Activated naive CD8-positive, alpha-beta T cell treated with anti-CD3 and anti-CD28 coated beads, Interleukin-2, amount 10 ng/mL, durations not matched to agents 7 days and 5 days (primary cell): ENCODE measurements at places on chromosomes 1 and 21. TPM values are rescaled to one million over a fixed set of nuclear protein-coding genes. Genes with fewer than 3 reads are reported as not detected.

The ANGPTL1 gene
- not detected for total RNA-seq

The NUP210L gene
- 0.17 TPM for total RNA-seq

The MAP3K21 gene
- 1.5 TPM for total RNA-seq

The RYR2 gene
- not detected for total RNA-seq

DNA sequence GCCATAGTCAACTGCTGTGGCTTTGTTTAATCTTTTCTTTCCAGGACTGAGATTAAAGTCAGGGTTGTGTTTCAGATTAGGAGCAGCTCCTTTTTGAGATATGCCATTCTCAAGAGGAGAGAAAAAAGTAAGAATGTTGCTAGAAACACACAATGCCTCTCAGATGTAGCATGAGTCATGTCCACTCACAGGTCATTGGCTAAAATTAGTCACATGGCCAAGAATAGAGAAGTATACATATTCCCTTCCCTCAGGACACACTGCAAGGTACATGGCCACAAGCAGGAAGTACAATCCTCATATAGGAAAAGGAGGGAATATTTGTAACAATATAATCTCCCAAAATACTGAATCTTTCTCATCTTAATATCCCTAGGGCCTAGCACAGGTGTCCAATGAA is 141.9 kb upstream of the PTBP2 start:
- H3K27me3 ChIP-seq: peaks cover 5% of the 10 kb centered on the region
- H3K4me3 ChIP-seq: no peak overlapping the region
- H3K27ac ChIP-seq: no peak overlapping the region
- H3K36me3 ChIP-seq: no peaks in the 10 kb centered on the region
- no peaks in the 10 kb centered on the region for H3K4me1 ChIP-seq

DNA sequence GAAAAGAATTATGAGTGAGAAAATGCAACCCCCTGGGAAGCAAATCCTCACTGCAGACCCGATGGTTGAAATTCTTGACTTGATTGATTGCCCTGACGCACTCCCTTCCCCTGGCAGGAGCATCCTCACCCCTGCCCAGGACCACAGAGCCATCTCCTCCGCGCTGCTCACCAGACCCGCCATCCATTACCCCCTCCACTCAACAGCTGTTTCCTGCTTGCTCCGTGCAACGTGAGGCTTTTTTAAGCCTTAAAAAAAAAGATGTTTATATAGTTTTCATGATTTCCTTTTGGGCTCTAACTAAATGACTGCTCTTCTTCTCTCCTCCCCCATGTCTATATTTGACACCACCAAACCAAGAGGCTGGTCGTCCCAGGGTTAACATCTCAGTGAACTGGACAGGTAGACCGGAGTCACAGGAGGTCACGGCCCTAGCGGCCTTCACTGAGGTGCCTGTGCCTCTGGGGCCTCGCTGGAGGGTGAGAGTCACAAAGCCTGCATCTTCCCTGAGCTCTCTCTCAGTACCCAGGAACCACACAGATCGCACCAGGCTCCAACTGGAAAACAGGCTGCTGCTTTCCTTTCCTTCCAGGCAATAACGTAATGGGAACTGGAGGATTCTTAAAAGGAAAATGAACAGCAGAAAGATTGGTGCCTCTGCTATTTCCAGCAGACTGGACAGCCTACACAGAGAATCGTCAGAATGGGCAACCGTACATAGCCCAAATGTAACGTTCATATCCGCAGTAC is 49.8 kb downstream of the ZBTB18 start:
- H3K4me1 ChIP-seq: peaks cover 8% of the 10 kb centered on the region
- H3K4me3 ChIP-seq: peak overlapping the region; percentile 2
- H3K36me3 ChIP-seq: no peaks in the 10 kb centered on the region
- H3K27ac ChIP-seq: peak overlapping the region; percentile 48

DNA sequence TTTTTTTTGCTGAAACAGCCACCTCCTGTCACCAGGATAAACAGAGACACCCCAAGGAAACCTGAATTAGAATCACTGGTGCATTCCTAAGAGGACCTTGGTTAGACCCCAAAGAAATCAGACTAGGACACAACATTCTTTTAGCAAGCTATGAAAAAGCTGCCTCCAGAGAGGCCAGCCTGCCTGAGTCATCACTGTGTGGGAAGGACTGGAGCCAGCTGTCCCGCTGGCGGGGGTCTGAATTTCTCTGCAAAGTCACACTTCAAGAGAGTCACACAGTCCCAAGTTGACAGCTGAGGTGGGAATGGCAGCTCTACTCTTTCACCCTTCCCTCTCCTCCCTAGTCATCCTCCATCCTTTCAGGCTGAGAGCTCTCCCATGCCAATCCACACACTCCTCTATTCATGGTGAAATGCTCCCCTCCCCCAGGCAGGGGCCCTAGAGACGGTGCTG is 405.0 kb upstream of the POU3F1 start:
- H3K27me3 ChIP-seq: peaks cover under 1% of the 10 kb centered on the region
- no peaks in the 10 kb centered on the region for H3K4me1 ChIP-seq
- H3K4me3 ChIP-seq: no peak overlapping the region
- no peak overlapping the region for H3K27ac ChIP-seq
- no peaks in the 10 kb centered on the region for H3K36me3 ChIP-seq
- no peak for DNase-seq

- peaks cover 42% of the 10 kb centered on the region for H3K27me3 ChIP-seq
- no peak overlapping the region for H3K4me3 ChIP-seq
- H3K36me3 ChIP-seq: no peaks in the 10 kb centered on the region
- DNase-seq: no peak
Observed at GRCh38 chr1:9125325-9125724, 3.6 kb downstream of the GPR157 start.

- peak overlapping the region; percentile 46 for H3K27ac ChIP-seq
- DNase-seq: no peak
- H3K4me1 ChIP-seq: peaks cover 21% of the 10 kb centered on the region
Observed at GRCh38 chr1:10399444-10399941, 629 bp downstream of the PGD start.

DNA sequence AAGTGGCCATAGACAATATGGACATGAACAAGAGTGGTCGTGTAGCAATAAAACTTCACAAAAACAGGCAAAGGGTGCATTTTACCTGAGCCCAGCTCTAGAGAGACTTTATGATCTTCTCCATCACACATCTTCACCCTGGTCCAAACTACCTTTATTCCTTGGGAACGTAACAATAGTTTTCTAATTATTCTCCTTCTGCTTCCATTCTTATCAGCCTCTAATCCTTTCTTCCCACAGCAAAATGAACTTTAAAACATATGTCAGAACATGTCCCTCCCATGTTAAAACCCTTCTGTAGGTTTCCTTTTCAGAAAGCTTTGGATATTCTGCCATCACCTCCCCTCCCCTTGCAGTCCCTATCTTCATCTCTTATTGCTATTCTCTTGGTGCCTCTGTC is 395.2 kb upstream of the PLXNA2 start:
- DNase-seq: no peak
- H3K27me3 ChIP-seq: no peaks in the 10 kb centered on the region
- H3K4me3 ChIP-seq: no peak overlapping the region
- H3K4me1 ChIP-seq: no peaks in the 10 kb centered on the region

GRCh38 chr1:16334655-16335340 is 17.5 kb downstream of the FBXO42 start:
- H3K4me3 ChIP-seq: no peak overlapping the region
- peaks cover 7% of the 10 kb centered on the region for H3K36me3 ChIP-seq

DNA sequence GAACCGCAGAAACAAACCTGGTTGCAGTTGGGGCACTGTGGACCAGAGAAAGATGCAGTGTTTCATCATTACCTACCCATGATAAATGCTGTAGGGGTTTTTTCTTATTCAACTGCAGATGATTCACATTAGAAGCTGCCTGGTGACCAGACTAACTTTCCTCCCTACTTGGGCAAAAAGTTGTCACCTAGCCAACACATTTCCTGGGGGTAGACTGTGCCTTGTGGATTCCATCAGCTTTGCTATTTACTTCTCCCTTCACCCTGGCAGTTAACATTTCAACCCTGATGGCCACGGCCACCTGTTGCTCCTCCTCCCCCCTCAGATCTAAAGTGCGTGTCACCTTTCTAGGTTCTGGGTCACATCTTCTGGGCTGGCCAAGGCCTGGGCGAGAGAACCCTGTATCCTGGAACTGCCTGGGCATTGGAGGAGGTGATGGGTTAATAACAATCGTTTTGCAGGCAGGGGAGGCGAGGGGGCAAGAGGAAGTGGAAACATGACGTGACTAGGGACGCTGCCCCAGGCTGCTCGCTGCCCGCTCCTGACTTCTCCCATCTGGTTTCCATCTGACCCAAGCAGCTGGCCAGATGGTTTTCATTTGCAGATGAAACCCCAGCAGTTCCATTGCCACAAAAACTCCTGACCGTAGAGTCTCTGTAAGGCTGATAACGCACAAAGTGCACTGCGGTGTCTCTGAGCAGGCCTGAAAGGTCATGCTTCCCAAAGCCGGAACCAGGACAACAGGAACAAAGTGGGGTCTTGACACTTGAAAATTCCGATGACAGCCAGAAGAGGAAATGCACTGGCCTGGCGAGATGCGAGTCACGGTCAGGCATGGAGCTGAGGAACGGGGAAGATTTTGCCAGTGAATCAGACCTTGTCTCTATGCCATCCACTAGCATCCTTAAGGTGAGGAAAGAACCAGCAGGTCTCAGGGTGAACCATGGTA is 36.6 kb downstream of the CAPZB start:
- H3K4me1 ChIP-seq: peaks cover 59% of the 10 kb centered on the region
- peaks cover 19% of the 10 kb centered on the region for H3K36me3 ChIP-seq
- H3K27ac ChIP-seq: peak overlapping the region; percentile 84

DNA sequence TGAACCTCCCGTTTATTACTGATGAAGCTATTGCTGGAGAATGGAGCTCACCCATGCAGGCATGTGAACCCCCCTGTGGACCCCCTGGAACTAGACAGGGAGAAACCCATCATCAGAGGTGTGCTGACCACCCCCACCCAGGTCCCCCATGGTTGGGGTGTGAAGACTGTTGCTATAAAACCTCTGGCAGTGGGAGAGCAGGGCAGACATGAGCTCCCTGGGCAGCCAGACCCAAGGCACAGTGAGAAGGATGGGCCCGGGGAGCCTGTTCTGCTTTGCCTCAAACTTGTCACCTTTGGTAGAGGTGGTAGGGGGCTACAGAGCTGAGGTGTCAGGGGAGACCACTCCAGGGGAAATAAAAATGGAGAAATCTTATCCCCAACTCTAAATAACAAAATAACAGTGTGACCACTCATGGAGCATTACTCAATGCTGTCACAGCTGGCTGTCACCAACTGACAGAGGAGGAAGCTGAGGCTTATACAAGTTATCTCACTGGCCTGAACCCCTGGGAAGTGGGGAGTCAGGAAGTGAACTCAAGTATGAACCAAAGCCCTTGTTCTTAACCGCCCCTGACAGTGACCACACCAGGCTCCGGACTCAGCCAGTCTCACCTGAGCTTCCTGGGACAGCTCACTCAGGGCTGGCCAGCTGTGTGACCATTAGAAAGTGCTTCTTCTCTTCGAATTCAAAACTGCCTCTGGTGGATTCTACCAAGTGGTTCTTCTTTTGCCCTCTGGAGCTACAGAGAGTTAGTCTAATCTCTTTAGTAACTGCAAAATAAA is 698.8 kb downstream of the MATN1 start:
- DNase-seq: no peak
- H3K27me3 ChIP-seq: peaks cover 10% of the 10 kb centered on the region
- no peak overlapping the region for H3K27ac ChIP-seq

DNA sequence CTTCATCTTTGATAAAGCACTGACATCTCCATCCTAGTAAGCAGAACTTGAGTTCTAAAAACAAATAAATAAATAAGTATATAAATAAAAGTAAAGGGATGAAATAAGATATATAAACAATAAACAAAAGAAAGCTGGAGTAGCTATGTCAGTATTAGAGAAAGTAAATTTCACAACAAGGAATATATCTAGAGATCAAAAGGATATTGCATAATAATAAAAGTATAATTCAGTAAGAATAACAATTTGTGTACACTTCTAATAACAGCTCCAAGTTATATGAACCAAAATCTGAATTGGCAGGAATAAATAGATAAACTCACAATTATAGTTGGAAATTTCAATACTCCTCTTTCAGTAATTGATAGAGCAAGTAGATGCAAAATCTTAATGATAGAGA is 9.8 kb upstream of the CENPF start:
- H3K27ac ChIP-seq: no peak overlapping the region
- H3K4me3 ChIP-seq: no peak overlapping the region
- peaks cover 9% of the 10 kb centered on the region for H3K27me3 ChIP-seq
- H3K36me3 ChIP-seq: no peaks in the 10 kb centered on the region

- no peak for DNase-seq
- H3K4me3 ChIP-seq: no peak overlapping the region
- no peak overlapping the region for H3K27ac ChIP-seq
- no peaks in the 10 kb centered on the region for H3K27me3 ChIP-seq
Observed at GRCh38 chr1:183880531-183881243, 75.8 kb downstream of the RGL1 start.

- DNase-seq: no peak
- H3K27ac ChIP-seq: peak overlapping the region; percentile 16
- peaks cover 14% of the 10 kb centered on the region for H3K4me1 ChIP-seq
- H3K27me3 ChIP-seq: no peaks in the 10 kb centered on the region
Observed at GRCh38 chr1:52523376-52523775, 29.5 kb downstream of the TUT4 start.

DNA sequence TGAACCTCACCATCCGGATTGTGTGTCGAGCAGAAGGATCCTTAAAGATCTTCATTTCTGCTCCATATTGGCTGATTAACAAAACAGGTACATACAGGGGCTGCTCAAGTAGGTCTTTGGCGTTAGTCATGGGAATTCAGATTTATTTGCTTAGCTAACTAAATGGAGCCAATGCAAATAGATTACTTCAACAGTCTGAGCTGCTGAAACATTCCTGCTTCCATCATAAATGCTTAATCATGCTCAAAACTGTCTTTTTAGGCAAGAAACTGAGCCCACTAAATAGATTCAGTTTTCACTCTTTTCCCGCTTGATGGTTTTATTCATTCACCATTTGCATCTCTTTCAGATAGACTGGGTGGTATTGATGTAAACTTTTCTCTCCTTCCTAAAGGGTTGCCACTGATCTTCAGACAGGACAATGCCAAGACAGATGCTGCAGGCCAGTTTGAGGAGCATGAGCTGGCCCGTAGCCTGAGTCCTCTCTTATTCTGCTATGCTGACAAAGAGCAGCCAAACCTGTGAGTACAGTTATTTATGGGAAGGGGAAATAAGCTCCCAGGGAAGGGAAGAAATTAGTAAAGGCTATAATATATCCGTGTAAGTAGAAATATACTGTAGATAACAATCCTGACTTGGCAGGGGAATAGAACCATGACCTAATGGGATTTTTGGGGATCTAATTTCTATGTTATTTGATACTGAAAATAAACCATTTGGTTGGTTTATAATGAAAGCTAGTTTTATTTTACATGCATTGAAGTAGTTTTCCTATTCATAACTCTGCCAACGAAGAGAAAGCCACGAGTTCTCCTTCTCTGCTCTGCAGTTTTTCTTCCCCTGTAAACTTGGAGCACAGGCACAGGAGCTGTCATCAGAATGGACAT is 126.4 kb downstream of the VPS13D start:
- H3K27ac ChIP-seq: no peak overlapping the region
- H3K4me1 ChIP-seq: peaks cover 3% of the 10 kb centered on the region
- no peak for DNase-seq
- no peaks in the 10 kb centered on the region for H3K27me3 ChIP-seq
- H3K4me3 ChIP-seq: no peak overlapping the region
